Stimulated activated naive CD8-positive, alpha-beta T cell treated with anti-CD3 and anti-CD28 coated beads, Interleukin-15, Interleukin-2, amounts not matched to agents 100 U/mL and 50 U/mL, for 24 hours (primary cell): ENCODE measurements at places on chromosomes 5 and 9.

DNA sequence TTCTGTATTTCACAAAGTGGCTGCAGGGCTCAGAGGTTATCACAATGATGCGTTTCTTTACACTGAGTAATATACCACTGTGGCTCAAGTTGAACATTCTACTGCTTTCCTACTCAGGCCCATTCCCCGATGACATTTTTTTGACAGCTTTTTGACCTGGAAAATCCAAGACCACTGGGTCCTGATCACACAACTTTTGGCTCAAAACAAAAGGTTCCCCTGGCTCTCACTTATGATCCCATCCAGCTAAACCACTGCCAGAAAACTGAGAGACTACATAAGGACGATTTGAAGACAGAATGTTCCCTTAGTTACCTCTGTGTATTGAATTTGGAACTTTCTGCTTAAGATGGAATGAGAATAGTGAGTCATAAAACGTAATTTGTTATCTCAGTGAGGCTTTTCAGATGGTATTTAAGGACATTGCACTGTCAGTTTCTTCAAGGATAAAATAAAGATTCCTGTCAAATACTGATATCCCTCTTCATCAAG, 78.0 kb upstream of the FBXL7 start:
- DNase-seq = no peak

GRCh38 chr9:115398996-115399395, 281.0 kb upstream of the TNC start:
- DNase-seq = no peak

- DNase-seq = no peak
These were observed 564.6 kb upstream of the DMAC1 start for GRCh38 chr9:8364026-8364752.

GRCh38 chr9:97388721-97389238, 23.1 kb upstream of the TDRD7 start:
- DNase-seq = peak; percentile 58

DNA sequence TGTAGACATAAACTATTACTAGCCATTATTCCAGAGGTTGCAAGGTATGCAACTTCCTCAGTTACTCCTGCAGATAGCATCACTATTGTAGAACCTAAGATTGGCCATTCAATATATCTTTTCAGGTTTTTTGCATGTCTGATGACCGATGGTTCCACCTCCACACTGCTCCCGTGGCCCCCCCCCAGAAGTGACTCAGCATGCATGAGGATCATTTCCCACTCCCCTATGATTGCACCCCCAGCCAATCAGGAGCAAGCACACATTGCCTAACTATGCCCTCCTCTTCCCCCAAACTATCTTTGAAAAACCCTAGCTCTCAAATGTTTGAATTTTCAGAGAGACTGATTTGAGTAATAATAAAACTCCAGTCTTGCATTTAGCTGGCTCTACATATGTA, 601.4 kb upstream of the TLE4 start:
- DNase-seq = no peak

GRCh38 chr9:95484225-95484624, 32.5 kb downstream of the PTCH1 start:
- DNase-seq = no peak

- DNase-seq = no peak
These were observed 17.2 kb downstream of the IRX4 start for GRCh38 chr5:1865486-1865885.

GRCh38 chr5:83914199-83914598, 193.5 kb upstream of the HAPLN1 start:
- DNase-seq = no peak

GRCh38 chr5:75435096-75435495, 76.3 kb downstream of the CERT1 start:
- DNase-seq = no peak

DNA sequence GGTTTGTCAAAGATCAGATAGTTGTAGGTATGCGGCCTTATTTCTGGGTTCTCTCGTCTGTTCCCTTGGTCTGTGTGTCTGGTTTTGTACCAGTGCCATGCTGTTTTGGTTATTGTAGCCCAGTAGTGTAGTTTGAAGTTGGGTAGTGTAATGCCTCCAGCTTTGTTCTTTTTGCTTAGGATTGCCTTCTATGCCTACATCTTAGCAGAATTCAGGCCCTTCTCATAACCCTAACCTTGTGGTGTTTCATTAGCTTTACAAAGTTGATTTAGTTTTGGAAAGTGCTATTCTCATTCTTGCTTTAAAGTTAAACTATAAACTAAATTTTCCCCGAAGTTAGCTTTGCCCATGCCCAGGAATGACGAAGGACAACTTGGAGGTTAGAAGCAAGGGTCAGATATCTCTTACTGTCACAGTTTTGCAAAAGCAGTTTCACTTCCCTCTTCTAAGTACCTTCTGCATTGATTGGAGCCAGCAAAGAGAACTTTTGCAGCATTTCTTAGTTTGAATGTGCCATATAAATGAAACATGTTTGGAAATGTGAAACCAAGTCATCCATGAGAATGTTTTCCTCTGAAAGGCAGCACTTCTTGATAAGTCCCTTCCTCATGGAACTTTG, 274.3 kb upstream of the DMRT1 start:
- no peak for DNase-seq

- no peak for DNase-seq
These were observed 12.4 kb downstream of the NUDT2 start for GRCh38 chr9:34341659-34342295.

- no peak for DNase-seq
These were observed 1.2 kb downstream of the CKS2 start for GRCh38 chr9:89312222-89312571.

GRCh38 chr5:31825518-31826068, 186.7 kb downstream of the PDZD2 start:
- DNase-seq = peak; percentile 34

GRCh38 chr5:11377896-11378295, 526.4 kb downstream of the CTNND2 start:
- no peak for DNase-seq

GRCh38 chr9:108994695-108995094, 18.6 kb downstream of the CTNNAL1 start:
- no peak for DNase-seq

GRCh38 chr5:68376935-68377334, 161.4 kb downstream of the PIK3R1 start:
- no peak for DNase-seq

DNA sequence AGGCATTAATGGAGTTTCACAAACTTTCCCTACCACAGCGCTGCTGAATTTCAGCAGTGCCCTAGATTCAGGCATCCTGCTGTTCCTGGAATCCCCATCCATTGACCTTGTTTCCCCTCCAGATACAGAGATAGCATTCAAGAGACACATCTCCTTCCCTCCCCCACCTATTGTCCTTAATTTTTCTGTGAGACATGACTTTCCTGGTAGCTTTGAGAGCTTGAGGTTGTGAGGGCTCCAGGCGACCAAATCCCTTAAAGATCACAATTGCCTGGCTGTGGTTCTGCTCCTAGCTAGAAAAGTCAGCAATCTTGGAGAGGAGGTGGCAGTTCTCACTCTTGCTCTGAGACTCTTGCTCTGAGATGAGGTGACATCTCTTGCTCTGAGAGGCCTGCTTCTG, 48.0 kb downstream of the PRR16 start:
- no peak for DNase-seq

- DNase-seq = no peak
These were observed 49.4 kb upstream of the DNAH5 start for GRCh38 chr5:13993926-13994325.

- peak; percentile 17 for DNase-seq
These were observed 7.1 kb downstream of the NFX1 start for GRCh38 chr9:33297432-33297831.

DNA sequence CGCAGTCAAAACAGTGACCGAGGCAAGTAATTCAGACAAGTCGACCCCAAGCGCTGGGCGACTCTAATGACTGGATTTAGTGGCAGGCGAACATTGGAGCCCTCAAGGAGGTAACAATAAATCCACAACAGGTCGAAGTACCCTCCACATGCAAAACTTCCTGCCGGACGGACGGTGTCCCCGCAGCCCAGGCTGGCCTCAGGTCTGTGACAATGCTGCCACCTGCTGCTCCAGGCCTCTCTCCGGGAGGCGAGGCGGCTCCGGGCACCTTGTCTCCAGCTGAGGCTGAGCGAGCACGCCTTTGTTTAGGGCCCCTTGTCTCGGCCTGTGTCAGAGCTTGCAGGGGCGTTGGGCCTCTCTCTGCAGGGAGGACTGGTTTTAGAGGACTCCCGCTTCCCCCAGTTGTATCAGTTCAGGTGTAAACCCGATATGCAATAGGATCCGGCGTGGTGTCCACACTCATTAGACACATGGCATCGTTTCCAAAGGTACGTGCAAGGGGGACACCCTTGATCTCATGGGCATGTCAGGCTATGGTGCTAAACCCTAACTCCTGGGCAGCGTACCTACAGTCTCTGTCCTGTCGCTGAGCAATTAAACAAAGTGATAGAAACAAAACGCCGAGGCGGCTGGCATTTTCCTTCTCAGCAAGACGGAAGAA, 628.0 kb upstream of the ADAMTS16 start:
- no peak for DNase-seq

DNA sequence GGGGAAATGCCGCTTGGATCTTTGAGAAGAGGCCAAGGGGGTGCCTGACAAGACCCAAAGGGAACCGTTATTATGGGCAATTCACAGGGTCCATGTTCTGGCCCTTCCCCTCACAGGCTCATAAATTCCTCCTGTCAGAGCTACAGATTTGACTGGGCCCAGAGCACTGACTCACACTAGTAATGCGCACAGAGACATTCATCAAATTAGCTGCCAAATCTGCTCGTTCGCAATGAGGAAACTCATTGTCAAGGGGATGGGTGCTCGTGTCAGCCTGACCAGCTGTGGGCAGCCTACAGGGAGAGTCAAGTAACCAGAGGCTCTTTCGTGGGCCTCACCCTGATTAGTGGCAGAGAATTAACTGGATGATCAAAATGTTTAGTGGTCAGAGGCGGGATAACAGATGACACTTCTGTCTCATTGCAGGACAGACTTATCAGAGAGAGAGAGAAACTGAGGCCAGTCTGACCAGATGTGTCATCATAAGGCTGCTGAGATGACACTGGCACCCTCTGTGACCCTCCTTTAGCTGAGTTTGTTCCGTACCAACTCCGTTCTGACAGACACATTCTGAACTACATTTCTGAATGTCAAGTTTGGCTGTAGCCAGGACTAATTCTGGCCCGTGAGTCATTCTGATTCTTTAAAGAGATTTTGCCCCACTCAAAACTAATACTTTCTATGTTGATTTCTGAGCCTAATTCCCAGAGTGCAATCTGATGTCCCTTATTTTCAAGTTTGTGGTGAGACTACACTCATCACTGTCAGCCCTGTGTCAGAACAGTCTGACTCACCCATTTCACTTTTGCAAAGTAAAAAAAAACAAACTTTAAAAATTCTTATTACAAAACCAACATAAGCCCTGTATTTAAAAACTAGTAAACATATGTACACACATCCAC, 377.1 kb downstream of the ACTL7B start:
- DNase-seq = no peak

DNA sequence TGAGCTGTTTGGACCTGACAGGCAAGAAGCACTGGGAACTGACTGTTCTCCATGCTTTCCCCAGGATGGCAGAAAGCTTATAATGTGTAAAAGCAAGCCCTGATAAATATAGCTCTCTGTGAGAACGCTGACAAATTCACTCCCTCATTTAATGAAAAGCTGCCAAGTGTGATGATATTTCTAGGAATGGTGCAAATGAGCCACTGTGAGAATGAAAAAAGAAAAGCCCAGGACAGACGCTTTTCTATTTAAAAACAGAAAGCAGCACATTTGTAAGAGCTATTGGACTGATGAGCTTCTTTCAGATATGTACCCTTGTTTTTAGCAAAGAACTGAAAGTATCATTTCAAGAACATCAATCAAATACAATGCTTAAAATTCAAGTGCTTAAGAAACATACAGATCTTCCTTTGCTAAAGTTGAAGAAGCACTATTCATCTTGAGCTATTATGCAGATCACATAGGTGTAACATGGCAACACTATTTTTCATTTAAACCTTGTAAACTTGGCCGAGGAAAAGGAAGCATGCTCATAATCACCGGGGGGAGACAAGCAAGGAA, 842.6 kb upstream of the ACO1 start:
- DNase-seq = no peak

- no peak for DNase-seq
These were observed 36.2 kb upstream of the UBAC1 start for GRCh38 chr9:135997090-135998015.

DNA sequence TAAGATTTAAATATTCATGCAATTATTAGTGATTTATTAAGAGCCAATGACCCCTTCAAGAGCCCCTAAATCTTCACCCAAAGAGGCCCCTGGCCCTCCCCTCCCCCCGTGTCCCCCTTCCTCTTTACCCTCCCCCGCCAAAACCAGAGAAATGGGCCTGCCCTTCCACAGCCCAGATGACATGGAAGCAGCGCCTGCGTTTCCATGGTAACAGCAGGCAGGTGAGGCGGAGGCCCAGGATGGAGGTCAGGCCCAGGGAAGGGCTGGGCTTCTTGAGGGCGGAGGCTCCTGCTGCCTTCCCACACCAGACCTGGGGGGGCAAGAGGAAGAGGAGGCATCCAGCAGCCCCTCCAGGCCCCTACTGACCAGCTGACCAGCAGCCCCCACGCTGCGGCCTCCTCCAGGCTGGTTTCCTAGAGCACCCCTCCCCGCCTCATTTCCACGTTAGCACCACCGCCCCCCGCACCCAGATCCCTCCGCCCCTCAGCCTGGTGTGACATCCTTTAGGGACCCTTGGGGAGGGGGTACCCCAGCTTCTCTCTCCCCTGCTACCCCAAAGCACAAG, 37.4 kb downstream of the UNC5A start:
- no peak for DNase-seq

DNA sequence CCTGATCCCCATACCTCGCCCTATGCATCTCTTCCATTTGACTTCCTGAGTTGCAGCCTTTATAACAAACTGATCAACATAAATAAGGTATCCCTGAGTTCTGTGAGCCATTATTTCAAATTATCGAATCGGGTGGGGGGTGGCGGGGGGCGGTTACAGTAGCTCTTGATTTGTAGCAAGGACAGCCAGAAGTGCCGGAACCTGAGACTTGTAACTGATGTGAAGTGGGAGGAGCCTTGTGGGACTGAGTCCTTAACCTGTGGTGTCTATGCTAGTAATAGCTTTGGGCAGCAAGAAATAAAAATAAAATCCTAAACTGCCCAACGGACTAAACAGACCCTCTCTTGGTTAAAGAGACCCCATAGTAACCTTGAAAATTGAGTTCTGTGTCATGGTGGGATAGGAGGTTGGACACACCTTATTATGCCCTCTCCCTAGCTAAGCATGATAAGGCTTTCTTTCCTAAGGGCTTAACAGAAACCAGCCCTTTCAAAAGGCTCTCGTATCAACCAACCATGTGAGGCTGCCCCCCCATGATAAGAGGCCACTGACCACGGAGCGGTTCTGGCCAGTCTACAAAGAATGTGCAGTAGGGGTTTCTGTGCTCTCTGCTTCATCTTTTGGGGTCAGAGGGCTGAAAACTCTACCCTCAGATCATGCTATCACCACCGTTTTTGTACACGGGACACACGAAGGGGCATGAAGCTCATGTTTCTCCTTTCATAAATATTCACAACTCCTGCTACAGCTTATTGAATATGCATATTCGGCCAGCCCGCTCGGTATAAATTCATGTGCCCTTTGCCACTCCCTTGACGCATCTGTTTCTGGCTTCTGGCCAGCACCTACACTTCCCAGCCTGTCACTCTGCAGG, 39.5 kb upstream of the IQGAP2 start:
- DNase-seq = no peak
